ENCODE measurements at places on chromosomes 5 and 9. TPM values are rescaled to one million over a fixed set of nuclear protein-coding genes. Genes with fewer than 3 reads are reported as not detected.

The RGS7BP gene
- total RNA-seq: not detected

The NR5A1 gene
- not detected for total RNA-seq

The CTNND2 gene
- not detected for total RNA-seq

The CKS2 gene
- total RNA-seq: 170 TPM

The ZNF354C gene
- total RNA-seq: 6.4 TPM

The LCN15 gene
- total RNA-seq: not detected

The RANBP17 gene
- not detected for total RNA-seq

The COL23A1 gene
- total RNA-seq: not detected

The PRELID2 gene
- total RNA-seq: 1.8 TPM

The BRD8 gene
- 77.1 TPM for total RNA-seq

The CNTFR gene
- not detected for total RNA-seq

The MCIDAS gene
- total RNA-seq: not detected

The KCNN2 gene
- not detected for total RNA-seq

The CCDC192 gene
- total RNA-seq: not detected

The TRAF2 gene
- 49.4 TPM for total RNA-seq

The PCDHGB3 gene
- total RNA-seq: 0.12 TPM

The TXNDC8 gene
- not detected for total RNA-seq

The GLIPR2 gene
- 58.4 TPM for total RNA-seq

The ADAMTS13 gene
- 3.0 TPM for total RNA-seq

The MLANA gene
- total RNA-seq: not detected

The PROB1 gene
- total RNA-seq: 3.3 TPM

The MCTP1 gene
- 0.08 TPM for total RNA-seq

The MCCC2 gene
- total RNA-seq: 40.0 TPM

The BHMT gene
- not detected for total RNA-seq

The GBA2 gene
- 42.8 TPM for total RNA-seq

The FOXD4L3 gene
- not detected for total RNA-seq

The PCDHGA6 gene
- not detected for total RNA-seq

The GGTA1 gene
- total RNA-seq: not detected

The MIGA2 gene
- total RNA-seq: 43.1 TPM

The ROPN1L gene
- total RNA-seq: 3.1 TPM

The PCDHB12 gene
- total RNA-seq: not detected

The RLN2 gene
- total RNA-seq: 2.3 TPM

The GPR150 gene
- total RNA-seq: 1.2 TPM

The TMEM215 gene
- not detected for total RNA-seq

The BAAT gene
- total RNA-seq: not detected

The IL5 gene
- 0.25 TPM for total RNA-seq

The ADRB2 gene
- 1.3 TPM for total RNA-seq

The NIM1K gene
- total RNA-seq: 0.75 TPM

The RANBP3L gene
- total RNA-seq: not detected

The HOMER1 gene
- 2.6 TPM for total RNA-seq

The FOXI1 gene
- total RNA-seq: not detected

The SLCO6A1 gene
- total RNA-seq: not detected

The F2RL2 gene
- total RNA-seq: not detected
